Naive thymus-derived CD4-positive, alpha-beta T cell (primary cell): ENCODE measurements at places on chromosomes 13 and 19. TPM values are rescaled to one million over a fixed set of nuclear protein-coding genes. Genes with fewer than 3 reads are reported as not detected.

- DNase-seq, result no peak
- no peaks in the 10 kb centered on the region for H3K27me3 ChIP-seq
- no peaks in the 10 kb centered on the region for H3K36me3 ChIP-seq
- no peaks in the 10 kb centered on the region for H3K4me1 ChIP-seq
- no peak overlapping the region for H3K27ac ChIP-seq
Measured at GRCh38 chr13:60051754-60052285, 111.9 kb downstream of the DIAPH3 start.

DNA sequence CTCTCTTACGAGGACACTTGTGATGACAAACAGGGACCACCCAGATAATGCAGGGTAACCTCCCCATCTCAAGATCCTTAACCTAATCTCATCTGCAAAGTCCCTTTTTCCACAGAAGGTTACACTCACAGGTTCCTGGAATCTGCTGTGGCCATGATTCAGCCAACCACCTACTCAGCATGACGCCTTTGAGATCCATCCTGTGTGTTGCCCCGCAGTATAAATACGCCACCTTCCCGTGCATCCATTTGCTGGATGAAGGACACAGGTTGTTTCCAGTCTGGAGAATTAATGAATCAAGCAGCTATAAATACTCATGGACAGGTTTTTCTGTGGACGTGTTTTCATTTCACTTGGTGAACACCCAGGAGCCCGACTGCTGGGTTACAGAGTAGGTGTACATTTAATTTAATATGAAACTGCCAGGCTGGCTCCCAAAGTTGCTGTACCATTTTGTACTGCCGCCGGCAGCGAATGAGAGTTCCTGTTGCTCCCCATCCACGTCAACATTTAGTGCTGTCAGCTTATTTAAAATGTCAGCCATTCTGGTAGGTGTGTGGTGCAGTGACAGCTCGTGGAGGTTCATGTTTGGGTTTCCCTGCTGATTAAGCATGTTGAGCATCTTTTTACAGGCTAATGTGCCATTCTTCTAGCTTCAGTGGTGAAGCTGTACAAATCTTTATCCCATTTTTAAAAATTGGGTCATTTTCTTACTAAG is 40.2 kb downstream of the ELL start:
- DNase-seq, result no peak
- no peaks in the 10 kb centered on the region for H3K36me3 ChIP-seq
- no peak overlapping the region for H3K27ac ChIP-seq
- H3K4me1 ChIP-seq, result peaks cover 15% of the 10 kb centered on the region

GRCh38 chr19:48745208-48745995 is 1.3 kb downstream of the IZUMO1 start:
- H3K27ac ChIP-seq, result no peak overlapping the region
- H3K4me3 ChIP-seq, result no peak overlapping the region
- peaks cover 5% of the 10 kb centered on the region for H3K4me1 ChIP-seq

RUBCNL gene
- total RNA-seq, result 0.56 and 1.1 TPM in 2 replicates

- H3K36me3 ChIP-seq, result no peaks in the 10 kb centered on the region
- H3K27me3 ChIP-seq, result no peaks in the 10 kb centered on the region
- DNase-seq, result no peak
- H3K4me1 ChIP-seq, result peaks cover 13% of the 10 kb centered on the region
- H3K27ac ChIP-seq, result no peak overlapping the region
Measured at GRCh38 chr13:48556817-48557216, 23.9 kb upstream of the RCBTB2 start.

DNA sequence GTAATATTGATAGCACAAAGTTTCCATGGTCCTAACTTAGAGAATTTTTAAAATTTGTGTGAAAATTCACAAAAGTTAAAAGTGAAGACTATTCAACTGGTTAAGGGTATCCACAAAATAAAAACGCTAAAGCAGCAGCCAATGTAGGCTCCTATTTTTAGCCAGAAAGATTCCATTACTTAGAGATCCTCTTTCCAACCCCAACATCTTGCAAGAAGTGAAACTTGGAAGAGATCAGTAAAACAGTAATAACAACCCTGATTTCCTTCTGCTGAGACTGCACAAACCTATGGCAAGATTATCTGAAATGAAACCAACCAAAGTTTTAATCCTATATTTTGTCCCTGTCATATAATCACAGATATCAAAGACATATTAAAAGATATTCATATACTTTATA is 8.5 kb downstream of the TBC1D4 start:
- H3K27ac ChIP-seq, result no peak overlapping the region
- H3K4me3 ChIP-seq, result no peak overlapping the region
- H3K36me3 ChIP-seq, result no peaks in the 10 kb centered on the region
- no peaks in the 10 kb centered on the region for H3K4me1 ChIP-seq
- H3K27me3 ChIP-seq, result no peaks in the 10 kb centered on the region
- no peak for DNase-seq

GRCh38 chr13:106690779-106691178 is 122.8 kb upstream of the ARGLU1 start:
- no peak overlapping the region for H3K27ac ChIP-seq
- no peaks in the 10 kb centered on the region for H3K36me3 ChIP-seq
- H3K4me3 ChIP-seq, result no peak overlapping the region
- H3K27me3 ChIP-seq, result no peaks in the 10 kb centered on the region
- no peak for DNase-seq

DNA sequence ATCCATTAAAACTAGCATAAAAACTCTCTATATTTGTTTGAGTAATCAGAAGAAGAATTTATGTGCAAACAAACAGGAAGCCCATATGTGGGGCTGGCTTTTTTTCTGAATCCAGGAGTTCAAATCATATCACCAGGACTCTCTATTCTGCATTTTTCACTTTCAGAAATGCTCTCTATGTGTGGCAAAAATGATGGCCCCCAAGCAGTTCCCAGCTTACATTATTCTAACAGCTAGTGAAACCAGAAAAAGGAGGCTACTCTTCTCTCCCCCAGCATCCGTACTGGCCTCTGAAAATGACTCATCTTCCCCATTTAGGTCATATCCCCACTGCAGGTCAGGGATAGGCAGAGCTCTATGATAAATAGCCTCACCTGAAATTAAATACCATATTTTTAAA is 20.4 kb downstream of the RBM26 start:
- peaks cover 26% of the 10 kb centered on the region for H3K4me1 ChIP-seq
- no peak overlapping the region for H3K4me3 ChIP-seq

- H3K27ac ChIP-seq, result peak overlapping the region; percentile 93
- H3K27me3 ChIP-seq, result no peaks in the 10 kb centered on the region
- peaks cover 29% of the 10 kb centered on the region for H3K36me3 ChIP-seq
- peaks cover 50% of the 10 kb centered on the region for H3K4me1 ChIP-seq
Measured at GRCh38 chr19:1254081-1254527, 5.7 kb downstream of the MIDN start.

VAV1 gene
- 131 TPM for total RNA-seq

- no peak overlapping the region for H3K27ac ChIP-seq
- H3K4me1 ChIP-seq, result no peaks in the 10 kb centered on the region
- H3K27me3 ChIP-seq, result no peaks in the 10 kb centered on the region
- H3K4me3 ChIP-seq, result no peak overlapping the region
- H3K36me3 ChIP-seq, result peaks cover 13% of the 10 kb centered on the region
- no peak for DNase-seq
Measured at GRCh38 chr19:49920624-49921363, 8.2 kb upstream of the ATF5 start.

DNA sequence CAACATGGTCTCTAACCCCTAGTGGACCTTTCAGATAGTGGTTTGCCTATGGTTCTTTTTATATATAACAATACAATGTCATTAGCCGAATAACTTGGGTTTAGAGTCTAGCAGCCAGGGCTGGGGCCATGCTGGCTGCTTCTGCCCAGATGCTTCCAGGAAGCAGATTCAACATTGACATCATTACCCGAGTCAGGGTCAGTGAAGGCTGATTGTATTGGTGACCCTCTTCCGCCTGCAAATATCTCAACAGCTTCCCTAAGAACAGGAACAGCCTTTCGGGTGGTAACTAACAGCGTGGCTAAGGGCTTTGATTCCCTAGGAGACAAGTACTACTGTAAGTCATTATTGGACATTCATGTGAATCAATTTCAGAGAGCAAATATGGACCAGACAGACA is 476.4 kb downstream of the UQCRFS1 start:
- no peak overlapping the region for H3K27ac ChIP-seq
- no peak for DNase-seq
- H3K4me1 ChIP-seq, result no peaks in the 10 kb centered on the region
- no peak overlapping the region for H3K4me3 ChIP-seq

- no peaks in the 10 kb centered on the region for H3K36me3 ChIP-seq
- H3K27me3 ChIP-seq, result no peaks in the 10 kb centered on the region
- DNase-seq, result no peak
- no peak overlapping the region for H3K4me3 ChIP-seq
Measured at GRCh38 chr13:54175466-54175865, 1146.9 kb downstream of the OLFM4 start.
